HT-29 (cell line): ENCODE measurements at places on chromosomes 12 and 14. TPM values are rescaled to one million over a fixed set of nuclear protein-coding genes. Genes with fewer than 3 reads are reported as not detected.

ERP27 gene
- total RNA-seq = 0.28 and 0.37 TPM in 2 replicates

GRCh38 chr14:94144765-94145164 lies 15.4 kb upstream of the IFI27L2 start:
- DNase-seq = no peak

DNA sequence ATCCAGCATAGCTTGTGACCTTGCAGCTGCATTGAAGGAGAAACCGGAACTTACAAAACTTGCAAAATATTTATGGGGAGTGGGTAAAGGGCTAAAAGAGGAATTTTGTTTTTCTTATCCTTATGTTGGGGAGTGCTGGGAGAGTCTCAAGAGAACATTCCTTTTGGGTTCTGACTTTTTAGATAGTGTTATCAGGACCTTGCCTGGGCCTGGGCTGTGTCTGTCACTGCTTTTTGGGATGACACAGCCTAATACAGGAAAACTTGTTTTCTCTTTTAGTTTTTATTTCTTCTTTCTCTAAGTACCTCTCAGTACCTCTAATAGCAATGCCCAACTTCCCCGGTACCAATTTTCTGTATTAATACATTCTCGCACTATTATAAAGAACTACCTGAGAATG lies 850.6 kb downstream of the RPS29 start:
- DNase-seq = no peak

OTOGL gene
- total RNA-seq = 0.13 and 0.18 TPM in 2 replicates

- no peak for DNase-seq
Measured at GRCh38 chr14:70183991-70184390, 4.8 kb downstream of the SLC8A3 start.
